ENCODE measurements at places on chromosomes 5 and 9. TPM values are rescaled to one million over a fixed set of nuclear protein-coding genes. Genes with fewer than 3 reads are reported as not detected.

FOXD4L5 gene
- 0.27 TPM for total RNA-seq

KCTD16 gene
- 0.53 TPM for total RNA-seq

SLF1 gene
- 8.6 TPM for total RNA-seq

DNA sequence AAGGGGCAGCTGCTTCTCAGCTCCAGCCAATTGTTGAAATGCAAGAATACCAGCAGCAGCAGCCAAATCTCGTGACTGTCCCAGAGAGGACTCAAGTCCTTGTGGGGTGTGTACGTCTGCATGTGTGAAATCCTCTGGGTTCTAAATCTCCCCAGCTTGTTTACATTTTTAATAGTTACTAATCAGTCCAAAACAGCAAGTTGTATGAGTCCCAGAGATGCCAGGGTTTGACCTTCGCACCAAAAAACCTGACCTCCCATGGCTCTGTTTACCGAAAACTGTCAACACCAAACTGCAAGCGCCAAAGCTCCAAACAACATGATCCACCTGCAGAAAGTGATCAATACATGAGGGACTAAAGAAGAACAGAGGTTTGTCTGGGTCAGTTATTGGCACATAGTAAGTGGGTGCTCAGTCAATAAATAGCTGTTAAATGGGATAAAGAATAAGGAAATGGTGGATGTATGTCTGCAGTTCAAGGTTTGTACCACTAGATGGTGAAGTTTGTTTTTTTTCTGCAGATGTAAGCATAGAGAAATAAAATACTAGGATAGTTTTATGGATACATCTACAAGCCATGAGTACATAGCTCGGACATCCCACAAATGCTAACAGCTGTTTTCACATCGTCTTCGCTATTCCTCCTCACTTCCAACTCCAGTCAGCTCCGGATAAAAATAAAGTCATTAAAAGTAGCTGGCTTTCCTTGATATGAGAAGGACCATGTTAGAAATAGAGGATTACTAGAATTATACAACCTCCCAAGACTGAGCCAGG is 85.3 kb upstream of the ADRB2 start:
- no peak for DNase-seq

FOXD1 gene
- total RNA-seq: 99.3 TPM

SLC6A19 gene
- 0.09 TPM for total RNA-seq

INSYN2B gene
- 0.27 TPM for total RNA-seq

NIPBL gene
- 97.0 TPM for total RNA-seq

DNA sequence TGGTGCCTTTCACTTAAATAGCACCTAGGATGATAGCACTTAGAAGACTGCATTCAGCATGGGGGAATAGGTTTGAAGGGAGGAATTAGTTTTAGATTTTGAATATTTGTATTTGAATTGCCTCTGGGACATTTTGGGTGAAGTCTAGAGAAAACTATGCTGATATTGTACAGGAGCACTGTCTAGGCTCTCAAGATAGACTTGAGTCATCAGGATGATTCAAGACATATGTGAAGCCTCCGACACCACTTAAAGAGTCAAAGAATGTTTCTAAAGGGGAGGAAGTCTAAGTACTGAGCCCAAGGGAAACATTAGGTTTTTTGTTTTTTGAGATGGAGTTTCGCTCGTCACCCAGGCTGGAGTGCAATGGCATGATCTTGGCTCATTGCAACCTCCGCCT is 63.9 kb upstream of the CCDC180 start:
- no peak for DNase-seq

GRCh38 chr5:141491323-141492167 is 2.7 kb downstream of the PCDHGC5 start:
- DNase-seq: no peak

Measured in sciatic nerve (tissue), 2 donors.